ENCODE measurements at places on chromosomes 11 and 22. TPM values are rescaled to one million over a fixed set of nuclear protein-coding genes. Genes with fewer than 3 reads are reported as not detected.

The INSC gene
- total RNA-seq, result not detected

The B4GALNT4 gene
- total RNA-seq, result 0.76 TPM

The TRMT2A gene
- total RNA-seq, result 146 TPM

The ESAM gene
- 39.8 TPM for total RNA-seq

The MYOD1 gene
- not detected for total RNA-seq

The TOB2 gene
- total RNA-seq, result 32.8 TPM

The CRYBB1 gene
- total RNA-seq, result 0.26 TPM

The ISX gene
- not detected for total RNA-seq

DNA sequence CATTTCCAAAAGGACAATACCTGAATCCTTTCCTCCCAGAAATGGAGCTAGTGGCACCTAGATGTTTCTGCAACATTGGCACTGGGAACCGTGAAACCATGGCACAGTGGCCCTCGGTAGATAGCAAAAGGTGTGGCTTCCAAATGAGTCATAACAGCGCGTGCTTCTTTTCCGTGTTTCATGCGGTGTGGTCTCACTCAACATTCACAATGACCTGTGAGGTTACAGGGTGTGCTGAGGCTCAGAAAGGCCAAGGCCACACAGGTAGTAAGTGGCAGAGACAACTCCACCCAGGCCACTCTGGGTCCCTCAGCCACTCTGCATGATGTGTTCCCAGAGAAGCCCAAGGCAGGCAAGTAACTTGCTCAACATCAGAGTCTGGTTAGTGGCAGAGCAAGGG is 67.4 kb downstream of the TP53I11 start:
- H3K36me3 ChIP-seq, result no peaks in the 10 kb centered on the region
- H3K27ac ChIP-seq, result no peak overlapping the region
- no peaks in the 10 kb centered on the region for H3K27me3 ChIP-seq
- DNase-seq, result no peak
- no peak overlapping the region for H3K4me3 ChIP-seq
- no peaks in the 10 kb centered on the region for H3K4me1 ChIP-seq

GRCh38 chr11:6427516-6427915 is 8.6 kb upstream of the APBB1 start:
- no peaks in the 10 kb centered on the region for H3K27me3 ChIP-seq
- DNase-seq, result no peak
- H3K36me3 ChIP-seq, result no peaks in the 10 kb centered on the region
- H3K4me1 ChIP-seq, result no peaks in the 10 kb centered on the region
- H3K27ac ChIP-seq, result no peak overlapping the region

DNA sequence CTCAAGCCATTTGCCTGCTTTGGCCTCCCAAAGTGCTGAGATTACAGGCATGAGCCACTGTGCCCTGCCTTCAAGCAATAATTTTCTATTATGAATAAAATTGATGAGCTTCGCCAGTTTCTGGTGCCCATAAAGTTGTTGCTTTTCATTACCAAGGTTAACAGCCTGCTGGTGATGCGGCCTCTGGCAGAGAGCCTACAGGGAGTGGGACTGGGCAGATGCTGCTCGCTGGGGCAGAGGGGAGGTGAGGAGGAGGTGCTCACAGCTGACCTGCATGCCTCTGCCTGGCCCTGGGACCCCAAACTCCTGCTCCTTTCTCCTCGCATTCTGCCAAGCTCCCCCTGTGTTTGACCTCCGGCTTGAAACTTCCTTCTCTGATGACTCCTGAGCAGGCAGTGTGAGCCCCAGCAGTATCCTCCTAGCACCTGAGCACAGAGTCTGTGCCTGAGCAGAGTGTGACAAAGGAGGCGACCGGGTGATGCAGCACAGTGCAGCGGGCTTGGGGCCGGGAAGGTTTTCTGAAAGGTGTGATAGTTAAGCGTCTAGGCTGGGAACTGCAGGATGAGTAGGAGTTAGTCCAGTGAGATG is 56.1 kb upstream of the B3GAT1 start:
- no peaks in the 10 kb centered on the region for H3K27me3 ChIP-seq
- H3K4me3 ChIP-seq, result no peak overlapping the region
- H3K27ac ChIP-seq, result no peak overlapping the region
- H3K36me3 ChIP-seq, result no peaks in the 10 kb centered on the region
- H3K4me1 ChIP-seq, result peaks cover 4% of the 10 kb centered on the region

- no peak overlapping the region for H3K27ac ChIP-seq
- H3K4me3 ChIP-seq, result no peak overlapping the region
- H3K27me3 ChIP-seq, result no peaks in the 10 kb centered on the region
- no peaks in the 10 kb centered on the region for H3K36me3 ChIP-seq
- H3K4me1 ChIP-seq, result no peaks in the 10 kb centered on the region
Measured at GRCh38 chr11:101401245-101401644, 182.6 kb downstream of the TRPC6 start.

- H3K27ac ChIP-seq, result peak within 1 kb of the TSS; percentile 89
- peak; percentile 88 for DNase-seq
- H3K4me3 ChIP-seq, result peak within 1 kb of the TSS; percentile 61
- no peaks in the 10 kb centered on the region for H3K27me3 ChIP-seq
- H3K4me1 ChIP-seq, result peaks cover 40% of the 10 kb centered on the region
Measured at GRCh38 chr22:40177738-40178416, at the start of gene TNRC6B. Gene TNRC6B (plus strand): TSS chr22:40177925. CDS start chr22:40178136, 211 bp downstream.

GRCh38 chr11:130616573-130616972 is 168.1 kb downstream of the ADAMTS15 start:
- no peaks in the 10 kb centered on the region for H3K4me1 ChIP-seq
- H3K36me3 ChIP-seq, result no peaks in the 10 kb centered on the region
- no peak for DNase-seq
- H3K4me3 ChIP-seq, result no peak overlapping the region

DNA sequence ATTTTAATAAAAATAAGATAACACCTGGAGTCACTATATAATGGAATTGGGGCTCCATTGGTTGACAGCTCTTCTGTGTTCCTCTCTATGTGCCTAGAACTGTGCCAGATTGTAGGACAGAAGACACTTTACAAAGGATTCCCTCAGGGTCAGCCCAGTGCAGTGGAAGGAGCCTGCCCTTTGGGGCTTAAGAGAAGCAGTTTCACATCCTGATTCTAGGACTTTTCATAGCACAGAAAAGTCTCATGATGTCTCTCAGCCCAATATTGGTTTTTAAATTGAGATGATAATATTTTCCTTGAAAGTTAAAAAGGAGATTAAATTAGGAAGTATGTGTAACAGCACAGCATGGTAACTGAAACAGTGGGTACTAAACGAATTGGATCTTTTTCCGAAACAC is 7.1 kb downstream of the PLAAT4 start:
- peak overlapping the region; percentile 25 for H3K27ac ChIP-seq
- H3K36me3 ChIP-seq, result peaks cover 46% of the 10 kb centered on the region
- peaks cover 5% of the 10 kb centered on the region for H3K4me1 ChIP-seq
- H3K4me3 ChIP-seq, result no peak overlapping the region

DNA sequence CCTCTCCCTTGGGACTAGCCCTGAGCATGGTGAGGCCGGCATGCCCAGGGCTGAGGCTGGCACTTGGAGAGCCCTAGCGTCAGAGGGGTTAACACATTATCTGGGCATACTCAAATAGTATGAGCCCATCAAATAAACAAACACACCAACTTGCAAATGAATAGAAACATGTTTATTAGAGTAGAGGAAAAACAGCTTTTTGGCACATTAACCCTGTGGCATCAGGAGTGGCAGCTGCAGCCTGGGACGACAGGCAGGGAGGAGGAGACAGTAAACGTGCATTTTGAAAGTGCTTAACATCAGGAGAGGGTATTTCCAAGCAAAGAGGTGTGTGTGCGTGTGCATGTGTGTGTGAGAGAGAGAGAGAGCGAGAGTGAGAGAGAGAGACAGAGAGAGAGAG is 684.9 kb downstream of the NTM start:
- DNase-seq, result no peak
- H3K36me3 ChIP-seq, result no peaks in the 10 kb centered on the region
- H3K27me3 ChIP-seq, result no peaks in the 10 kb centered on the region
- peaks cover 7% of the 10 kb centered on the region for H3K4me1 ChIP-seq
- H3K27ac ChIP-seq, result no peak overlapping the region
- no peak overlapping the region for H3K4me3 ChIP-seq

DNA sequence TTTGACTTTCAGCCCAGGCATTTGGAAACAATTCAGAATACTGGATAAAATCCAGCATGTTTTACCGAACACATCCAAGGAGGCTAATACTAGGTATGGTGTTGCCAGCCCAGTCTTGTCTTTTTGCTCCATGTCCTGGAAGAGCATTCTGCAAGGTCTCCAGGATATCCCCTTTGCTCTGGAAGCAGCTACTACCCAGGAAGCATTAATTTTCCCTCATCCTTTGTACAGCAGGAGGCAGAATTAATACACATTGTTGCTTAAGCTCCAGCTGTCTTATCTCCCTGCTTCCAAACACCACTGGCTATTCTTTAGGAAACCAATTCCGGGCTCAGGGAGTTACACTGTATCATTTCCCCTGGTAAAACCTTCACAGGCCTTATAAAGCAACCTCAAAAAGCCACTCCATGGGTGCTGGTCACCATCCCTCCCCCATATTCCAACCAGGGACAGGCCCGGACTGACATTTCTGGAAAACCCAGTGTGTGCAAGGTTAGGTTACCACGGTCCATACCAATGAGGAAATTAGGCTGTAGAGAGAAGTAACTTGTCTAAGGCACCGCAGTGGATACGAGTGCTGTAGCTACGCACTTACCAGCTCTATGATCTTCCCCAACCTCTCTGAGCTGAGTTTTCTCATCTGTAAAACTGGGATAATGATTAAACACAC is 1.5 kb upstream of the UBASH3B start:
- no peak for DNase-seq
- peaks cover 21% of the 10 kb centered on the region for H3K4me1 ChIP-seq
- H3K4me3 ChIP-seq, result no peak overlapping the region
- H3K27me3 ChIP-seq, result no peaks in the 10 kb centered on the region
- no peaks in the 10 kb centered on the region for H3K36me3 ChIP-seq

DNA sequence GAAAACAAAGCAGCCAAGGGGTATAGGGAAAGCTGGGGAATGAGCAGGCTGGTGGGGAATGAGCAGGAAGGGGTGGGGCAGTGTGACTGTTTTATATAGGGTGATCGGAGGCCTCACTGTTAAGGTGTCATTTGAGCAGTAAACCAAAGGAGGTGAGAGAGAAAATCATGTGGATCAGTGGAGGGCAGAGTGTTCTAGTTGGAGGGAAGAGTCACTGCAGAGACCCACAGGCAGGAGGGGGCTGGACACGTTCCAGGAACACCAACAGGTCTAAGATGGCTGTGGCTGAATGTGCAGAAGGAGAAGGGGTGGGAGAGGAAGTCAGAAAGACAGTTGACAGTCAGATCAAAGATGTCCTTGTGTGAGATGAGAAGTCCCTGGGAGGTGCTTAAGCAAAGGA is 103.8 kb downstream of the ENTHD1 start:
- DNase-seq, result no peak
- H3K4me1 ChIP-seq, result no peaks in the 10 kb centered on the region
- no peaks in the 10 kb centered on the region for H3K27me3 ChIP-seq
- no peaks in the 10 kb centered on the region for H3K36me3 ChIP-seq
- H3K27ac ChIP-seq, result no peak overlapping the region

GRCh38 chr11:126414615-126415014 is 59.1 kb downstream of the ST3GAL4 start:
- peak overlapping the region; percentile 86 for H3K27ac ChIP-seq
- H3K36me3 ChIP-seq, result peaks cover 8% of the 10 kb centered on the region
- no peak for DNase-seq
- H3K27me3 ChIP-seq, result no peaks in the 10 kb centered on the region

GRCh38 chr22:38038426-38038825 is 18.8 kb upstream of the PICK1 start:
- H3K27me3 ChIP-seq, result no peaks in the 10 kb centered on the region
- H3K4me1 ChIP-seq, result peaks cover 24% of the 10 kb centered on the region
- no peak for DNase-seq
- peak overlapping the region; percentile 53 for H3K27ac ChIP-seq
- H3K4me3 ChIP-seq, result no peak overlapping the region

GRCh38 chr11:12092714-12093113 is 17.7 kb upstream of the MICAL2 start:
- H3K4me1 ChIP-seq, result peaks cover 38% of the 10 kb centered on the region
- peak overlapping the region; percentile 87 for H3K27ac ChIP-seq
- H3K4me3 ChIP-seq, result no peak overlapping the region
- no peak for DNase-seq

DNA sequence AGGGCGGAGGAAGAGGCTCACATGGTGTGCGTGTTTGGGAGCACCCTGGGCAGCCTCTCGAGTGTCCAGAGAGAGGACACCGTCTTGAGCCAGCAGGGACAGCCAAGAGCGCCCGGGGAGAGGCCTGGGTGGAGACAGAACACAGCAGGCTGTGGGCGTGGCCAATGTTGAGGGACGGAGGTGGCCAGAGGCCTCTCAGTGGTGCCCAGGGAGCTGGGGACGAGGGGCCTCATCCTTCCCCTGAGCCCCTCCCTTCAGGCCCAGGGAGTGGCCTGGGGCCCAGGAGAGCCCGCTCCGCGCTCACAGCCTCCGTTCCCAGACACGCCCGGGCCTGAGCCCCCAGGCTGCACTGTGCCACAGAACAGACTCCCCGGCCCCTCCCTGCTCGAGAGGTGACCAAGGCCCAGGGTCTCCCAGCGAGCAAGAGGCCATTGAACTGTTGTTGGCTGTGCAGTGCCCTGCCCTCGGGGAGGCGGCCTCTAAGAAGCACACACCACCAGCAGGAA is 48.4 kb downstream of the CDKN1C start:
- H3K36me3 ChIP-seq, result no peaks in the 10 kb centered on the region
- peaks cover 23% of the 10 kb centered on the region for H3K4me1 ChIP-seq
- H3K4me3 ChIP-seq, result no peak overlapping the region
- H3K27me3 ChIP-seq, result no peaks in the 10 kb centered on the region

Data from upper lobe of left lung (tissue), 6 donors.